ENCODE measurements at places on chromosomes 1 and 21.

DNA sequence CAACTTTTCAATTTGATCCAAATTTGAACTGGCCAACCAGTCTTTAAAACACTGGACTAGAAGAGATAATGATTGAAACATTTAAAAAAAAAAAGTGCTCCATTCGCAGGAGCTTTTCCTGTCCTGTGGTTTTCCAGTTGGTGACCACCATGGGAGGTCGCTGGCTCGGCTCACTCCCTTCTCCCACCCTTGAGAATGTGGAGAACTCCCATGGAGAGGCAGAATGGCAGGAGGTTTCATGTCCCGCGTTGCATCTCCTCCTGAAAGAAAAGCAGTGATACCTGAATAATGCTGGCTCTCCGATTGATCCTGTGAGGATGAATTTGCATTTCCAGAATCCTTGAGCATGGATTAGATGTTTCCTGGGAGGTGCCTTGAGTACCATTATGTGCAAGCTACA is 16.5 kb upstream of the MPZL1 start:
- DNase-seq, result no peak

DNA sequence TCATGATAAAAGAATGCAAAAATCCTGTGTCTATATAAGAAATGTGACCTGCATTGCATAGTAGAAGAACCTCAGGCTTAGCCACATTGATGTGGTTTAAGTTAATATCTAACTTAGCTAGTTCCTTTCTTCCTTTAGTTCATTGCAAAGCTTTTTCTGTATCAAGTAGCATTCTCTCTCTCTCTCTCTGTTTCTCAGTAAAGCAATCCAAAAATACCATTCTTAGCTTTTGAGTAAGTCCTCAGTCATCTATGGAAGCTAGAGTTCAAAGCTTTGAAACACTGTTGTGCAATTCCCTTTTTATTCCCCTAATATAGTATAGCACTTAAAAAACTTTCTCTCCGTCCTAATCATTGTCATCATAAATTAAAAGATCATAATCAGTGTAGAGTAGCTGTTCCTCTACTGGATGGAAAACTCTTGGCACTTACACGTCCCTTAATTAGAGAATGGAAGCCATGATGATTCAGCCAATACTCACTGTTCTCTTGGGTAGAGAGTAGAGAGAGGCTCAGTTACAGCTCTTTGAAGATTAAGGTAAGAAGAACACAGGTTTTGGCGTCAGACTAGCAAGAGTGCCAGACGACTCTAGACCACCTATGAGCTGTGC is 350.3 kb upstream of the LYPLAL1 start:
- no peak for DNase-seq

GRCh38 chr1:55476445-55477015 is 261.4 kb upstream of the USP24 start:
- DNase-seq, result no peak

- no peak for DNase-seq
Measured at GRCh38 chr1:183937611-183938010, 99.9 kb downstream of the COLGALT2 start.

DNA sequence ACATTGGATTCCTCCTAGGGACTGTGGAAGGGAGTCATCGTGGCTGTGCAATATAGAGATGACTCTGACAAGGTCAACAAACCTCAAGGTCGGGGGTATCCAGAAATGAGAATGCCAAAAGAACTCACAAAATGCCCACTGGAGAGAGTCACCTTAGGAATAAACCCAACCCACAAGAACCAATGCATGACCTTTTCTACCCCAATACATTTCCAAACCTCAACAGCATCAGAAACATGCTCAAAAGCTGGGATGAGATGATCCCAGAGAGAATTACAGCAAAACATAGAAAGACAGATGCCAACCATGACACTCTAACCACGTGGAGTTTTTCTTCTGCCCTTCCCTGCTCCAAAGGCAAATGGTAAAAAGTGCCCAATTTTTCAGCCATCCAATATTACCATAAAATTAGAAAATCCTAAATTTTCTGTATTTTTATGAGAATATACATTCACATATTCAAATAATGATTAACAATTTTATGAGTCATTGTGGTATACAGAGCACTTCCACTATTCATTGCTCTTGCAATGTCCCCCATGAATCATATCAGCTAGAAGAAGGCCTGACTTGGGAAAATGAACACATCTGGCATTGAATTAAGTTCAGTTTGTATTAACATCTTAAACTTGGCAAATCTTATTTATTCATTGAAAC is 88.2 kb upstream of the PALMD start:
- no peak for DNase-seq

DNA sequence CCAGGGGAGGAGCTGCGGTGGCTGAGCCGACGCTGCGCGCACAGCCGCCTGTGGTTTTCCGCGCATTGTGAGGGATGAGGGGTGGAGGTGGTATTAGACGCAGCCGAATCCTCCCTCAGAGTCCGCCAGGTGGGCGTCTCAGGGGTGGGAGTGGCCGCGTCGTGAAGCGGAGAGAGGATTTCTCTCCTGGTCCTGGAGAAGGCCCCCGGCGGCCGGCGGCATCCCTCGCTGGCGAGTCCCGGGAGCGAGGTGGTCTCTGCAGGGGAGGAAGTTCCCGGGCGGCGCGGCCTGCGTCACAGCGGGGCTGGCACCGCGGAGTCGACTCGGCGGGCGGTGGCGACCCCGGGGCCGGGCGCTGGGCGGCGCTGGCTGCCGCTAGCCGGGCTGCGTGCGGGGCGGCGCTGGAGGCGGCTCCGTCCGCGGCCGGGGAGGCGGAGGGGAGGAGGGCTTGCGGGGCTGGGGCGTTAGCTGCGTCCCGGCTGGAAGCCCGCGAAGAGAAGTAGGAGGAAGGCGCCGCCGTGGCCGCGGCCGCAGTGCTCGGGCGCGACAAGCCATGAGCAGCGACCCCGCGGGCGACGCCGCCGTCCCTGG is at the start of gene LRRC8C:
Gene LRRC8C (plus strand): TSS at position 464 of the 591 bp plus-strand sequence. CDS start 53,354 bp downstream, outside the sequence.
- peak; percentile 58 for DNase-seq

- no peak for DNase-seq
Measured at GRCh38 chr1:190906206-190906725, 428.6 kb upstream of the BRINP3 start.

DNA sequence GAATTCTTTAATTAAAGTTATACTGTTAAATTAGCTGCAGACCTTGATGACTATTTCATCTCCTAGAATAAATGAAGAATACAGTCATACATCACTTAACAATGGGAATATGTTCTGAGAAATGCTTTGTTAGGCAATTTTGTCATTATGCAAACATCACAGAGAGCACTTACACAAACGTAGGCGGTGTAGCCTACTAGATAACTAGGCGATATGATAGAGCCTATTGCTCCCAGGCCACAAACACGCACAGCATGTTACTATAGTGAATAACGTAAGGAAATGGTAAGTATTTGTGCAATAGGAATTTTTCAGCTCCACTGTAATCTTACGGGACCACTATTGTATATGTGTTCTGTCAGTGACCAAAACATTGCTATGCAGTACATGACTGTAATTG is 37.6 kb upstream of the DESI2 start:
- peak; percentile 66 for DNase-seq

DNA sequence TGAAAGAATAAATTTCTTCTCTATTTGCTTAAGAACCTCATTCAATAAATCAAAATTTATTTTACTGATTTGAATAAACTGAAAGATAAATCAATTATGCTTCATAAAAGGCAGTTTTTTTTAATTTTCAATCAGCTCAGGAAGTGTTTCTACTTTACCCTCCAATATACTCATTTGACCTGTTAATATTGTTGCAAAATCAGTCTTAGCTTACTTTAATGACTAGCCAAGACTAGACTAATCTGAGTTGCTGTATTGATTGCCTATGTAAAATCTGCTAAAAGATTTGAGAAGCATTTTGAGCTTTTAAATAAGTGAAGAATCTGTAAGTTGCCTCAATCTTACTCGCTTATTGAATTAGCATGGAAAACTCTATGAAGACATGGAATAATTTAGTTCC is 179.1 kb upstream of the LYPLAL1 start:
- no peak for DNase-seq

DNA sequence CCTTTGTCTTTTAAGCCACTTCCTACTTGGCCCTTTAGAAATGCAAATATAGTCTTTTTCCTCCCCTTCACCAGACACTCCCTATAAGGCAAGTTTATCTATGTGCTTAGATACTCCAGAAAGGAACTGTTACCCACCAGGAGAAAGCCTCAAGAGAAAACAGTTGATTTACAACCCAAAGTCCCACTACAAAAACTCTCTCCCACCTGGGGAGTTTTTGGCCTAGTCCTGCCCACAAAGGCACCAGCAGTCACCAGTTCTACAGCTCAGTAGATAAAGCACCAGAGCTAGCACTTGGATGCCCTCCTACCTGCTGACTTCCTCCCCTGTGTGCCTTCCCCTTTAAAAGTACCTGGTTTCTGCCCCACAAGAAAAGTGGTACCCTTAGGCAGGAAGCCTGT is 27.7 kb upstream of the HAO2 start:
- DNase-seq, result no peak

GRCh38 chr1:27724961-27725373 is 794 bp upstream of the FAM76A start:
- peak; percentile 81 for DNase-seq

- DNase-seq, result peak; percentile 13
Measured at GRCh38 chr1:204410688-204411450, 748 bp downstream of the PPP1R15B start.

DNA sequence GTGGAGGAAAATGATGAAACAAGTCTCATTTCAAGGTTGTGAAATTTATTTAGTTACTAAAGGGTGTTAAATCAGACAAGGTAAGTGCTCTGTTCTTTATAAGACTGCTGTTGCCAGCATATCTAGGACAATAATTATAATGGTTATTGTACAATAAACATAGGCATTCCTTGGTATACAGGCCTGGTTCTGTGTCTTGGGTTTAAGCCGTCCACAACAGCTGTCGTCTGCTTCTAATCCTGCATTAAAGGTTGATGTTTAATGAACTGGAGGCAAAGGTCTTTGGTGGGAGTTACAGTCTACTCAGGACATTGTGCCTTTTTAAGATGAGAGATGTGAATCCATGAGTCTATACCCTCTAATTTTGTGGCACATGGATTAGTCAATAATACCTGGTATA is 23.4 kb upstream of the FMO4 start:
- no peak for DNase-seq

DNA sequence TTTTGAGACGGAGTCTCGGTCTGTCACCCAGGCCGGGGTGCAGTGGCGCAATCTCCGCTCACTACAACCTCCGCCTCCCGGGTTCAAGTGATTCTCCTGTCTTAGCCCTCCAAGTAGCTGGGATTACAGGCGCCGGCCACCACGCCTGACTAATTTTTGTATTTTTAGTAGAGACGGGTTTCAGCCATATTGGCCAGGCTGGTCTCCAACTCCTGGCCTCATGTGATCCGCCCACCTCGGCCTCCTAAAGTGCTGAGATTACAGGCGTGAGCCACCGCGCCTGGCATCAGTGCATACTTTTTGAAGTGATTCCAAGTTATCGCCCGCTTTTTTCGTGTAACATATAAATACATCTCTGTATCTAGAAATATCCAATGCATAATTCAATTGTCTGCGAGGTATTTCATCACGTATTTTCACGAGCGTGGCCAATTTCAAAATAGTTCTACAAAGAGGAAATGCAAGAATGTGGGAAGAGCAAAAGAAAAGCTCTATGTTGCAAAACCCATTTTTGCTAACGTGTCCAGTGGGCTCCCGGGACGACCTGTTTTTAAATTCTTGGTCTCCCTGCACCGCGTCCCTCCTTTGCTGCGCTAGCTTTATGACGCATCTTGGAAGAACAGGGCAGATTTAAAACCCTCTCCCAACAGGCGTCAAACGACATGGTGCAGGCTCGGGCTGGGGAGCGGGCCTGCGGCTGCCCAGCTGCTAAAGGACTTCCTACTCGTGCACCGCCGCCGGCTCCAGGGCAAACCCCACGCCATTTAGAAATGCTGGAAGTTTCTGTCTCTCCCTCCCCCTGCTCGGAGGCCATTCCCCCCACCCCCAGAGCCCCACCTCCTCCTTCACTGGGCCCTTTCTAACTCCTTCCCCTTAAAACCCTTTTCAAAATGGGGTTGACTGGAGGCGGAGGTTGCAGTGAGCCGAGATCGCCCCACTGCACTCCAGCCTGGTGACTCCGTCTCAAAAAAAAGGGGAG is 923 bp upstream of the IFNGR2 start:
- no peak for DNase-seq

DNA sequence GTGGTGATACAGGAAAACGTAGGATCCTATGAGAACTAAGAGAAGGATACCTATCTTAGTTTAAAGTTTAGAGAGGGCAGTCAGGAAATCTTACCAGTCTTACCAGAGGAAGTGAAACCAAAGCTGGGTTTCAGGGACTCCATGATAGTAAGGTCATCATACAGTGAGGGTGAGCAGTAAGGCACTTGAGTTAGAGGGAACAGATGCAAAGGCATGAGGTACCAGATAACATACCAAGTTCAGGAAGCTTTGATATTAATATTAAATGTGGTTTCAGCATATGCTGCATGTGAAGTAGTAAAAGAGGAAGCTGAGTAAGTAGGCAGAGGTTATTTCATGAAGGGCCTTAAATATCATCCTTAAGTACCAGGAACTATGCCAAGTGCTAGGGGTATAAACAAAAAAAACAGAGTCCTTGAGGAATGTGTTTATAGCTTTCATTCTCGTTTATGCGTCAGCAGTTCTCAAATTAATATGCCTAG is 16.9 kb downstream of the ATG4C start:
- peak; percentile 30 for DNase-seq

GRCh38 chr1:185044387-185044786 is 971 bp upstream of the RNF2 start:
- DNase-seq, result no peak

DNA sequence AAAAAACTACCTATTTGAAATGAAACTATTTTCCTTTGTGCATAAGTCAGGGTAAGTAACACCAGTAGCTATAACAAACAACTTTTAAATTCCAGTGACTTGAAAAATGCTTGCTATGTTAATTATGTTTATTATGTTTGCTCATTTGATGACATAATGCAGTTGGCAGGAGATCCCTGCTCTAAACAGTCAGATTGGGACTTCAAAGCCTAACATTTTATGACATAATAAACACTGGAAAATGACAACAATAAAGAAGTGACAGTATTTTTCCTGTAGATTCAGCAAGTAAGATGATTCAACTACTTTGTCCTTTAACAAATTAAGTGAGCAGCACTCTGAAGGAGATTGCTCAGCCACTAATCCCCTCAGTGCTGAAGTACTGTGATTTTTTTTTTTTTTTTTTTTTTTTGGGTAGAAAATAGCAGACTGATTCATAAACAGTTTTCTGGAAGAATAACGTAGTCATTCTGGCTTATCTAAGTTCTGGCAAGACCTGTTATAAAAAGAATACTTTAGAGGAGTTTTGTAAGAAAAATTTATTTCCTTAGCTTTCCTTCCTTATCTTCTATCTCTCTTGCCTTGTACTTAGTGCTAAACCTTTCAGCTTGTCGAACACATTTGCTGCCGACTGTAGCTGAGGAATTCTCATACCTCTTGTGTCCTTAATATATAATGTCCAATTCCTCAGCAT is 207.2 kb downstream of the PTGER3 start:
- DNase-seq, result no peak

DNA sequence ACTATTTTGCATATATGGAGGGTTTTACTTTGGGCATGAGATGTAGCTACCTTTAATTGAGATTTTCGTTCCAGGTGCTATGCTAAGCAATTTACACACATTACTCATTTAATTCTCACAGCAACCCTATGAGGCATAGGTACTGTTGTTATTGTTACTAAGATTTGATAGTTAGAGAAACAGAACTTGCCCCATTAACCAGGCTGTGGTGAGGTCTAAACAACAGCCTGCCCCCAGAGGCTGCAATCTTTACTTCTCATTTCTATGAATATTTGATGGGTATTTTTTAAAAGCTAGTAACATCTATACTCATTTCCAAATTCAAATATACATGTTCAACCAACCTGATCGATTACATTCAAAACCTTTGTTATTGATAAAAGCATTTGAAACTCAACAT is 155.6 kb downstream of the GALNT2 start:
- DNase-seq, result no peak

Data from NCI-H2029 (cell line).